ENCODE measurements at places on chromosomes 2 and 18. TPM values are rescaled to one million over a fixed set of nuclear protein-coding genes. Genes with fewer than 3 reads are reported as not detected.
A peak's percentile ranks its signal among the peaks of the same experiment; 100 is the strongest.

DCDC2C gene
- 0.14 TPM for polyA plus RNA-seq

HTR2B gene
- 0.64 TPM for polyA plus RNA-seq

DSC3 gene
- 0.10 TPM for polyA plus RNA-seq

CFC1 gene
- polyA plus RNA-seq, result 4.4 TPM

PLCD4 gene
- 8.8 TPM for polyA plus RNA-seq

GRCh38 chr2:86044614-86045013 is 61.1 kb downstream of the POLR1A start:
- DNase-seq, result no peak

DNA sequence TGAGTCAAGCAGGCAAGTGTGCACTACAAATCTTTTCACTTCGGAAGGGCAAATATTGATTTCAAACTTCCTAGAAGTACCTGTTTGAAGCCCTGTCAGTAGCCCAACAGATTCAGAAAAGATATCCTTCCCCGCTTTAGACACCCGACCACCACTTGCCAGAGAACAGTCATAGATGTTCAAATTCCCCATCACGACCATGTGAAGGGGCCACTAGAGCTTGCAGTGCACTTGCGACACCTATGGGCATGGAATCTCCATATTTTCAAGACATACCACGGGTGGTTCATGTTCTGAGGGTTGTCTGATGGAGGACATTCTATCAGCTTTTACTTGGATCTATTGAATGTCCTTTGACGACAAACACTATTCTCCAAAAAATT is 23.8 kb downstream of the GNLY start:
- no peak for DNase-seq

DNA sequence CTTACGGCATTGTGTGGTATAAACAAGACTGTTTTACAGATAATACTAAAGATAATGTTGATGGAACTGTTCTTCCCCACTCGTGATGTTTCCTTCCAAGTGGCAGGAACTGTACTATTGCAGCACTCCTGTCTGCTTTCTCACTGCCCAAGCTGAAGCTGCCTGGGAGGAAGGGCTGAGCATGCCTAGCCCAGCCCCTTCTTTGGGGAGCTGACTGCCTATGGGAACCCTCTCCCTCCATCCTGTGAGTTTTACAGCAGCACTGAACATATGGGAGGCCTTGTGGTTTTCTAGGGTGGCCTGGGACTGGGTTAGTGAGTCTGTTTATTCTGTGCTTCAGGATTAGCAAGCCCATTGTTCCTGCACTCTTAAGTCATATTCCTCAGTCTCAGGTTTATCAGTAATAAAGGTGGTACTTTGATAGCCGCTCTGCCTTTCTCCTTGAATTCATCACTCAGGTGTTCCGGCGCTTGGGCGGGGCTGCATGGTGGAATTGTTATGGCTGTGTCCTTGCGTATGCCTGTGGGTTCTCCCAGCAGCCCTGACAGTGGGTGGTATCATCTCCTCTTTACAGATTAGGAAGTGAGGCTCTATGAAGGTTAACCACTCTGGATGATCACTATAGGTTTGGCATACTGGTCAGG is 379.7 kb downstream of the PTPRM start:
- DNase-seq, result peak; percentile 10

SRSF7 gene
- polyA plus RNA-seq, result 232 TPM

QPCT gene
- polyA plus RNA-seq, result 19.5 TPM

GRCh38 chr2:95029898-95030341 is 4.4 kb downstream of the MAL start:
- no peak for DNase-seq

- DNase-seq, result no peak
Measured at GRCh38 chr2:8312861-8313830, 368.7 kb upstream of the ID2 start.

GRCh38 chr2:145058457-145058856 is 538.5 kb upstream of the ZEB2 start:
- DNase-seq, result no peak

ELOA2 gene
- polyA plus RNA-seq, result not detected

DNA sequence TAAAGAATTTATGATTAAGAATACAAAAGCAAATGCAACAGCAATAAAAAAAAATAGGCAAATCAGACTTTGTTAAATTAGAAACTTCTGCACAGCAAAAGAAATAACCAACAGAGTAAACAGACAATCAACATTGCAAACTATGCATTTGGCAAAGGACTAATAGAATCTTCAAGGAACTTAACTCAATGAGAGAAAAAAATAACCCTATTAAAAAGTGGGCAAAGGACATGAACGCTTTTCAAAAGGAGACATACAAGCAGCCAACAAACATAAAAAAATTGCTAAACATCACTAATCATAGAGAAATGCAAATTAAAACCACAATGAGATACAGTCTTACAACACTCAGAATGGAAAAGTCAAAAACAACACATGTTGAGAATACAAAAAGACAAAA is 166.0 kb upstream of the DSEL start:
- DNase-seq, result no peak

GRCh38 chr2:36965751-36966369 is 476 bp downstream of the STRN start:
- DNase-seq, result peak; percentile 48

DNA sequence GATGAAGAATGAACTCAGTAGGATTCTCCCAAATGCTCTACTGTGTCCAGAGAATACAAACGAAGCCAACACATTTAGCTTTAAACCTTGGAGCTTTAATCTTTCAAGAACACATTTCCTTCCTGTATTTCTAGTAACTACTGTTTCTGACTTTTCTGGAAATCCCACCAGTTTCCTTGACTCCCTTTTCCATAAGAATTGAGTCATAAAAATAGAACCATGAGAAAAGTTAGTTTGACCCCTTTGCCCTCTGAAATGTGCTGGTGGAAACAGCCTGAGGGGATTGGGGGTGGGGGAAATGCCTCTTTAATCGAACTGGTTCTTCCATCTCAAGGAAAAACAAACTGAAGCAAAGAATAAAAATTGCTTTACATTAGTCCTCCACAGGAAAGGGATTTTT is 123.9 kb downstream of the TMEM17 start:
- no peak for DNase-seq

DNA sequence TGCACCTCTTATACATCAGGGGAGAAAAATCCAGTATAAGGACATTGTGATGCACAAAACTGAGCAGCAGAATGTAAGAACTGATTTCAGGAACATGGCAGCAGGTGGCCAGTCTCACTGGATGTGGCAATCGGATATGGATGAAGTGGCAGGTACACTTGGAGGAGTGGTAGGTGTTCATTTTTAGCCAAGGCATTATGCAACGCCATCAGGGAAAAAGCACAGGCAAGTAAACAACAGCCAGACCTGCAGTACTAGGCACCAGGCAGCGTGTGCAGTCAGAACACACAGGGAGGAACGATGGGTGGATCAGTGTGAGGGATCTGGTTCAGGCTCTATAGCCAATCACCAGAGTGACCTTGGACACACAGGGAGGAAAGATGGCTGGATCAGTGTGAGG is 77.4 kb upstream of the GCFC2 start:
- no peak for DNase-seq

COL4A3 gene
- polyA plus RNA-seq, result 11.1 TPM

DNA sequence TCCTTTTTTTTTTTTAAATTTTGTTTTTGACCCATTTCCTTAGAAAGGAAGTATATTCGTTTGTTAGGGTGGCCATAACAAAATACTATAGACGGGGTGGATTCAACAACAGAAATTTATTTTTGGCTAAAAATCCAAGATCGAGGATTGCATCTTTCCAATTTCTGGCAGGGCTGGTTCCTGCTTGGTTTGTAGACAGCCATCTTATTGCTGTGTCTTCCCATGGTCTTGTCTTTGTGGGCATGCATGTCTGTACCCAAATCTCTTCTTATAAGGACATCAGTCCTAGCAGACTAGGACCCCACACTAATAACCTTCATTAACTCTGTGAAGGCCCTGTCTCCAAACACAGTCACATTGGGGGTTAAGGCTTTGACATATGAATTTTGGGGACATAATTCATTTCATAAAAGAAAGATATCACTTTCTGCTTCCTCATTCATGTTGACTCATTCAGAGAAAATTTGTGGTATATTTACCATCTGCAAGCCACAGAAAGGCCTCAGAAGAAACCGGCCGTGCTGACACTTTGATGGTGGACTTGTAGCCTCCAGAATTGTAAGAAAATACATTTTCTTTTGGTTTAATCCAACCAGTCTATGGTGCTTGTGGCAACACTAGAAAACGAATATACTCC is 262.1 kb downstream of the LPIN1 start:
- no peak for DNase-seq

GRCh38 chr18:59971871-59972428 is 72.2 kb downstream of the PMAIP1 start:
- no peak for DNase-seq

IL36G gene
- polyA plus RNA-seq, result 0.21 TPM

FABP1 gene
- not detected for polyA plus RNA-seq

- no peak for DNase-seq
Measured at GRCh38 chr2:45128580-45128997, 119.3 kb upstream of the SIX2 start.

- no peak for DNase-seq
Measured at GRCh38 chr2:71422786-71423185, 30.6 kb upstream of the DYSF start.

- no peak for DNase-seq
Measured at GRCh38 chr2:179024445-179024844, 25.5 kb downstream of the CCDC141 start.

- no peak for DNase-seq
Measured at GRCh38 chr2:102514061-102514785, 41.2 kb downstream of the SLC9A4 start.

LYPD1 gene
- 1.5 TPM for polyA plus RNA-seq

DNA sequence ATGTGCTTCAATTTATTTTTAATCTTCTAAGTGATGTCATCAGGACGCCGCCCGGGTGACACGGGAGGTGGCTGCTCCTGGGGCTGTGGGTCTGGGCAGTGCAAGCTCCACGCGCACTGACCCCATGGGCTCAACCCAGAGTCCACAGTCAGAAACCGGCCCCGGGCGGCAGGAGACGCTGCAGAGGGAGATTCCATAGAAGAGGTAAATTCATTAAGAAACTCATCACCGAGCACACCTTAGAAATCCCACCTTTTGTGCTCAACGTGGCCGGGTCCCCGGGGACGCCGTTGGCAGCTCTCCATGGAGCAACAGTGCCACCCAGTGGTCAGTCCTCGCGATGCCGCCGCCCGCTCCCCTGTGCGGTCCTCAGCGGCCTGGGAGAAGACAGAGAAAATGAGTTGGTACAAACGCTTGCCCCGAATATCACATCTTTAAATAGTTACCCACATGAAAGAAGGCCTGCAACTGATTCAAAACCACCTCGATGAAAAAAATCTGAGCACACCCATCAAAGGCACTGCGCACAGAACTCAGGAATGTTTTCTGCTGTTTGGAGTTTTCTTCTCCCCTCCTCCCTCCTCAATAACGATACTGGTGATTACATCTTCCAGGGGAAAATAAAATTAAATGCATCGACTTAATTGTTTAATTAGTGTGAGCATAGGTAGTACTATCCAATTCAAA is 92.6 kb downstream of the CMPK2 start:
- DNase-seq, result peak; percentile 67

GRCh38 chr2:85710687-85711577 is 16.8 kb downstream of the GNLY start:
- DNase-seq, result peak; percentile 60

- no peak for DNase-seq
Measured at GRCh38 chr2:149307014-149307413, 23.4 kb upstream of the LYPD6 start.

GRCh38 chr2:211487733-211488132 is 931.3 kb downstream of the CPS1 start:
- DNase-seq, result no peak

DNA sequence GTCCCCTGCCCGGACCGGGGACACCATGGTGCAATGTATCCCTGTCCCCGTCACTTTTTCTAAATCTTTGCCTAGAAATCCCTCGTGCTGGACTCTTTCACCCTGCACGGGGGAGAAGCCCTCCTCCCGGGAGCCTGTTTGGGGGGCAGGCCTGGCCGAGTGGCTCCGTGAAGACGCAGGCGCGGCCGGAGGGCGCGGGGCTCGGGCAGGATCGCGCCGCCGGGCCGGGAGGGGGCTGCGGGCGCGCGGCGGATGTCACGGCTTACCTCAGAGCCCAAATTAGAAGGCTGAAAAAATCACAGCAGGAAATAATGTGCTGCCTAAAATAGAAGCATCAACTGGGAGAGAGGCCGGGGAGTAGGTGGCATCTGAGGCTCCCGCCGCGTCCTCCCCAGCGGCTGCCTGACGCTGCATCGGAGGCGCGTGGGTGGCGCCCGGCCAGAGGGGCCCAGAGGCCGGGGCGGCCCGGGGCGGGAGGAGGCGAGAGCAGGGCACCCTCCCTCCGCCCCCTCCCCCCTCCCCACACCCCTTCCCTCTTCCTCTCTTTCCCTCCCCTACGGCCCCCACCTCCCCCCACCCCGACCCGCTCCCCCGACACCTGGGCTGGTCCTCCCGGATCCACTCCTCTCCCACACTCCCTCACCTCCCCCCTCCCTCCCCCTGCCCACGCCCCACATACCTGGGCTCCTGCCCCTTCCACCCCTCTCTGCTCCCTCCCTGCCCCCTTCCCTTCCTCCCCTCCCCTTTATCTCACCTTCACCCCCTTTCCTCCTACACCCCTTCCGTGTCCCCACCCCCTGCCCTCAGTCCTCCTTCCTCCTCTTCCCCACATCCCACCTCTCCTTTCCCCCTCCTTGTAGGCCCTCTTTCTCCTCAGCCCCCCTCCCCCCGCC is 51.9 kb downstream of the SLC4A1AP start:
- DNase-seq, result peak; percentile 54

DNA sequence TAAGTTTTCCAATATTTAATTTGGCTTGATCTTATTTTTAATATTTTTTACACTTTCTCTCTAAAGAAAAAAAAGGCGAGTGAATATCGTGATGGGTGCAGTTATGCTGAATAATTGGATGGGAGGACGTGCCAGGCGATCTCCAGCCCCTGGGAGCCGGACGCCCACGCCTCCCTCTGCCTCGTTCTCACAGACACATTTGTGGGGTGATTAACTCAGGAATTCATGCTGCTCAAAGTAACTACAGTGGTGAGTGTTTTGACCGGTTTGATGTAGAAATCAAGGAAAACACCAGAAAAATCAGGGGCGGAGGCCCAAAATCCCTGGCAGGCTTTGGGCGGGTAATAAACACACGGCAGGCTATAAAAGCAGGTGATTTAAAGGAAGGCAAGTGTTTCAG is 736.8 kb upstream of the SALL3 start:
- no peak for DNase-seq

C1QL2 gene
- polyA plus RNA-seq, result not detected

DNA sequence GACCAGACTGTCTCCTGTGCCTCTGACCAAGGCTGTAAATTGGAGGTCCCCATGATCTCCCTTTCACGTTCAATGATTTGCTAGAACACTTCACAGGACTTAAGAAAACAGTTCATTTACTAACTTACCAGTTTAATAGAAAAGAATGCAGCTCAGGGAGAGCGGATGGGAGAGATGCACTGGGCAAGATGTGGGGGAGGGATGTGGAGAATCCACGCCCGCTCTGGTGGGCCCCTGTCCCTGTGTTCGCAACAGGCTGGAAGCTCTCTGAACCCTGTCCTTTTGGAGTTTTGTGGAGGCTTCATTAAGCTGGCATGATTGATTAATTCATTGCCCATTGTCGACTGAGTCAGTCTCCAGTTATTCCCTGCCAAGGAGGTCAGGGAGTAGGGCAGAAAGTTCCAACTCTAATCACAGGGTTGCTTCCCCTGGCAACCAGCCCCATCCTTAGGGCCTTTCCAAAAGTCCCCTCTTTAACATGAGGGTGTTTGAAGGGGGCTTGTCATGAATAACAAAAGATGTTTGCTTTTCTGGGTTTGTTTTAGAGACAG is 257.1 kb downstream of the ACKR3 start:
- DNase-seq, result no peak
